Stimulated activated CD4-positive, alpha-beta T cell treated with anti-CD3 and anti-CD28 coated beads, Interleukin-1b, Interleukin-23, amount 100 ng/mL, for 1 hour (primary cell): ENCODE measurements at places on chromosomes 4 and X.

- no peak for DNase-seq
Observed at GRCh38 chrX:70446380-70447350, 2.0 kb downstream of the DLG3 start.

DNA sequence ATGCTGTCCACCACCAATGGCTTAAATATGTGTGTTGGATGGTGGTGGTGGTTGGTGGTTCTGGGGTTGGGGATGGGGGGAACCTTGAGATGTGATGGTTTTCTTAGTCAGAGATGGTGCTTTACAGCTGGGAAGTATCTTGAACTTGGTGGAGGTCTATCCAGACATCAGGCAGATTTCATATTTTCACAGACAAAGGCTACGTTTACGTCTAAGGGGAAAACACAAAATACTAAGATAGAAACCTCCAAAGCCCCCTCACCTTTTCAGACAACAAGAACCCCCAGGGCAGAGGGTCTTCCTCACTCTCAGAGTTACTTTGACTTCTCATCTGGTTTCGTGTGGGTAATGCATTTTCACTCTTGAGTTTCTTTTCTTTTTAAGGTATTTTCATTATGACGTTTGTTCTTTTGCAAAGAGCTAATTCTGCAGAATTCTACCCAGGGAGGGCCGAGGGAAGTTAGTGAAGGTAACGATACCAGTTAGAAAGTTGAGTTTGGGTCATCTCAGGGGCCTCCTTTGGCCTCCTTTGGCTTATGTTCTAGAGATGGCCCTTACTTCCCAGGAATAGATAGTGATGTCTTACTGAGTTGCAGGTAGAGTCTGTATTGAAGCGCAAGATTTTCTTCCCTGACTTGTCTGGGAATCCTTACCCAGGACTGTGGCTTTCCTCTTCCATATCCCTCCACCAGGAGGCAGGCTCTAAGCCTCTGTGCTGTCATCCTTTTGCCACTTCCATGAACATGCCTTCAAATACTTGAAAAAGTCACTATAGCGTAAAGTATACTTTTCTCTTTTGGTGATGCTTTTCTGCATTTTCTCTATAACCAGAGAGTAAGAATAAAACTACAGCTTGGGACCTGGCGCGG is 31.9 kb downstream of the RHOH start:
- DNase-seq: no peak

DNA sequence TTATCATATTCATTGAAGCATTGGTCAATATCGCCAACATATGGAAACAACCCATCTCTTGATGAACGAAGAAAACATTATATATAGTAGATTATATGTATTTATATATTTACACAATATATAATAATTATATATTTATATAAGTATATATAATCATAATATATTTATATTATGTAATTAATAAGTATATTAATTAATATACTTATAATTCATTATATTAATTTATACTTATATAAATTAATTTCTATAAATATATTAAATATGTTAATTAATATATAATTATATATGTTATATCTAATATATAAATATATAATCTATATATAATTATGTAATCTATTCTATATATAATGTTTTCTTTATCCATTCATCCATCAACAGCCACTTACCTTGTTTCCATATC is 69.0 kb upstream of the SRD5A3 start:
- no peak for DNase-seq

DNA sequence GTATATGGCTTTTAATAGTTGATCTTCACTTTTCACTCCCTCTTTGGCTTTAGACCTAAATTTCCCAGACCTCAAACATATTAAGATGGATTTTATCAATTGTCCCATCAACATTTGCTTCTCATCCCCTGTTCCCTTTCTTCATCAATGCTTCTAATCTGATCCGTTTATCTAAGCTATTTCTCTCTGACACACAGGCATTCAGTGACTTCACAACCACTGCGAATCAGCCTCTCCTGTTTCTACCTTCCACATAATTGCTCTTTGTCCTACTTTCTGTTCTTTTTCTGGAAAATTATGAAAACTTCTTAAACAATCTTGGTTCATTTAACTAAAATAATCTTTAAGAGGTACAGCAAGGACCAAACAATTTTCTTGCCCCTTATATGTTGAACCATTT is 115.2 kb downstream of the GLRA3 start:
- no peak for DNase-seq

DNA sequence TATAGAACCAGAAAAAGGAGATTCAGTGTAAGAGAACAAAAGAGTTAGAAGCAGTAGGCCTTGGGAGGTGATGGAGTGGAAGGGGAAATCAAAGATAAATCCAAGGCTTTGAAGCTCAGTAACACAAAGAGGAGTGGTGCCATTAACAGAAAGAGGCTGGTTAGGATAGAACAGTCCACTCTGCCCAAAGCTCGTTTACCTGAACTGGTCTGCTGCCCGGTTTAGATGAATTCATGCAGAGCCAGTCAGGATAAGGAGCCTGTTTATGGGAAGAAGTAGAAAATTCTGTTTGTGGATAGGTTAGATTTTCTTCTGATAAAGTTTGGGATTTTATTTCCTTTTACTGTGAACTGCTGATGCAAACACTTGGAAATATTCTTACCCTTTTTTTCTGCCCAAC is 80.6 kb downstream of the HMGB2 start:
- no peak for DNase-seq

DNA sequence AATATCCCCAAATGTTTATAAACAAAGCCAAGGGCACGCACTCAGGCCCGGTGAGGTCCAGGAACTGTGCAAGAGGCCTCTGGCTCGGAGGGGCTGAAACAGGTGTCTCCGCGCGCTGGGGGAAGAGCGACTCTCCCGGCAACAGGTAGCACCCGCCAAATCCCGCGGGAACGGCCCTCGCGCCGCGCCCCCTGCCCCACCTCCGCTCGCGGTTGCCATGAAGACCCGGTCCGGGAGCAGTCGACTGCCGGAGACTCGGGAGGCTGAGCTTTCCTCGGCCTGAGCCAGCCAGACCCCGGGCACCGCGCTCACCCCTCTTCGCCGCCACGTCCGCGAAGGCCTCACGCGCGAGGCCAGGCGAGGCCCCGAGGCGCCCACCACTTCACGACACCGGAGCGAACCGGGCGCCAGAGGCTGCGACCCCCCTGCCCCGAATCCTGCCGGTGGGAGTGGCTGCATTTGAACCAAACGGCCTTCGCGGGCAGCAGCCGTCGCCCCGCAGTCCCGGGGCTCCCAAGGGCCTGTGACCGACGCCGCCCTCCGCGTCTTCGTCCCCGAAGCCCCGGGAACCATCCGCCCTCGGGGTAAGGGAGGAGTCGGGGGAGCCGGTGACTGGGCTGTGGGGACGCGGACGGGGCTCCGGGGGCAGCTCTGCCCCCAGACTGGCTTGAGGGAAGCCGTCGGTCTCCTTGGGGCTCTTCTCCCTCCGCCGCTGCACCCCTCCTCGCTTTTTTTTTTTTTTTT is at the start of gene NSUN7:
NSUN7 (plus strand) TSS at position 239 of the 744 bp plus-strand sequence. CDS start 739 bp downstream, outside the sequence.
- DNase-seq: no peak
